Effector CD4-positive, alpha-beta T cell (primary cell): ENCODE measurements at places on chromosomes 16 and 17.

- no peak for DNase-seq
Observed at GRCh38 chr17:16943541-16944333, 28.2 kb downstream of the TNFRSF13B start.

- no peak for DNase-seq
Observed at GRCh38 chr17:46162866-46163265, 30.4 kb downstream of the KANSL1 start.

DNA sequence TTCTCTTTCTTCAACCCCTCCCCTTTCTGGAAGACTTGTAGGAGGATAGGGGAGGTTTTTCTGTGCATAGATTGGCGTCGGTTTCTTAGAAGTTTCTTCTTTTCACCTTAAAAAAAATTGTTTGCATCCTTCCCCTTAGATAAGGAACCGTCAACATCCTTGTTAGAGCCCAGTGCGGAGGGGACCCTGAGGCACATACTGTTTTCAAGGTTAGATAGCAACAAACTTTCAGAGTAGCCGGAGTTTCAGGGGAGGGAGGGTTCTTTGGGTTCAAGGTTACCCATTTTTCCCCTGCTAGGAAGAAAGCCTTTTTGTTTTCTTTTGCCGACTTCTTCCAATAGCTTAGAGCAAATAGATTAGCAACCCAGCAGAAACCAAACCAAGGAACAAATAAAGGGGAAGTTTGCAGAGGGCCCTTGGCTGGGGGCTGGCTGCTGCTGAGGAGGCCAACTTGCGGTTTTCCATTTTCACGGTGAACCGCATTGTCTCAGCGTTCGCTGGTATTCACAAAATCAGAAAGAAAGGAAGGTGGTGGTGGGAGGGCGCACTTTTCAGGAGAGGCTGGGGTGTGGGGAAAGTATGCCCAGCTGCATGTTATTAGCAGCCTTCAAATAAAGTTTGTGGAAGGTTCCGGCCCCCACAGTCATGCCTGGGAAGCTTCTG lies 28.8 kb downstream of the MSI2 start:
- DNase-seq: no peak

DNA sequence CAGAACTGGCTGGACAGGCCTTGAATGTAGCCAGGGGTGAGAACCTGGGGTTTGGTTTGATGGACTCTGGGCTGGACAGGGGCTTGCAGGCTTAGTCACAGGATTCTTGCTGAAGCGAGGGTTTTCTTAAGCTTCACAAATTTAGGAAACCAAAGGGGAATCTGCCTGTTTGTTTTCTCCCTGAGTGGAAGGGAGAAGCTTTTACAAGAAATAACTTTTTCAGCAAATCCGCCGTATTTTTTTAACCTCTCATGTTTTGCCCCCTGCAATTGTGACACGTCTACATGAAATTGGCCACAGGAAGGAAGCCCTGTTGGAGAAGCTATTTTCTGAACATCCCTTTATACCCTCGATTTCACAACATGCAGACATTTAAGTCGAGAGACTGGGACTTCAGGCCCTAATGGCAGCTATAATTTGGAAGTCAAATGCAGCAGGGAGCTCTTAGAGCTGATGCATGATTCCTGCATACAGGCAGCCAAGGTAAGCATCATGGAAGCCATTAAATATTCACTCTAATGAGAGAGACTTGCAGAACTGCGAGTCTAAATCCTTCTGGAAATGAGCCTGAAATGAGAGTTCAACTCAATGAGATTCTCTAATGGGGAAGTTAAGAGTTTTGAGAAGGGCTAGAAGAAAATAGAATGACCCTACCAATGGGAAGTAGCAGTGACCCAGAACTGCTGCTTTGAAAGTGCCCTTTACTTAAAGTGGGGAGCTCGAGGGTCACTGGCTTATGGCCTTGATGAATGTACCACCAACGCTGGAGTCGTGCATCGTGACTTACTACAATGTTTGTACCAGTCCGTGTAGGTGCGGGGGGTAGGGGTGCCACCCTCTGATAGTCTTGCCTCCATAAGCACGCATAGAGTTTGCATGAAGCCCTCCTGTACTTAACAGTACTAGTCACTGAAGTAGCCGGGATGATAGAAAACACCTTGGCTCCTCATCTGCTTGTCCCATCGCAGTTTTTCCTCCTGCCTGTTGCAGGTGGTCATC lies 45.1 kb upstream of the IRF8 start:
- DNase-seq: no peak

GRCh38 chr16:18975109-18975508 lies 8.6 kb upstream of the TMC7 start:
- no peak for DNase-seq

DNA sequence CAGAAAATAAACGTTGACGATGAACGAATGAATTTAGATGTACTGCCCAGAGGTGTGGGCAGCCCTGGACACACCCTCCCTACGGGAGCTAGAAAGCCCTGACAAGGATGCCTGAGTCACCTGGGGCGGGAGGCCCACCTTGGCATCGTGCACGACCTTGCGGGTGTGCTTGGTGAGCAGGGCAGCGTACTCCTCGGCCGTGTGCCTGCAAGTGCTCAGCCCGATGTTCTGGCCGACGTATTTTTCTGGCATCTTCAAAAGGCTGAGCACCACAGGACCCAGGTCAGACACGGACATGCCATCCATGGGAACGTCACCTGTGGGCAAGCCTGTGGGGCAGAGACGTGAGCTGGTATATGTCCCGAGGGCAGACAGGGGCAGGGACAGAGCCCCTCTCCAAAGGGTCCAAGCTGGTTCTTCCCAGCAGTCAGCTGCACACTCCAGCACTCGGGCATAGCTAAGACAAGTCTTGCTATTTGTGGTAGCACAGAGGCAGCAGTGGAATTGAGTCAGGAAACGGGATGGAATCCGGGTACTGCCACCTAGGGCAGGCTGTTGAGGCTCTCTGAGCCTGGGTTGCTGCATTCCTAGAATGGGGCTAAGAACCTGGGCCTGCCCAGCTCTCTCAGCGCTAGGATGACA lies 10.8 kb downstream of the NMRAL1 start:
- DNase-seq: no peak

- peak; percentile 75 for DNase-seq
Observed at GRCh38 chr17:77086433-77087010, 54.2 kb upstream of the SEC14L1 start.

- DNase-seq: no peak
Observed at GRCh38 chr16:86505899-86506864, 4.1 kb upstream of the FOXF1 start.

GRCh38 chr17:66755101-66755943 lies 79.6 kb upstream of the CACNG5 start:
- DNase-seq: no peak

GRCh38 chr17:59683283-59683682 lies 23.9 kb downstream of the PTRH2 start:
- DNase-seq: no peak

- no peak for DNase-seq
Observed at GRCh38 chr17:81722184-81723120, 10.4 kb downstream of the SLC25A10 start.

GRCh38 chr17:35801583-35802224 lies 6.3 kb upstream of the MMP28 start:
- DNase-seq: no peak

DNA sequence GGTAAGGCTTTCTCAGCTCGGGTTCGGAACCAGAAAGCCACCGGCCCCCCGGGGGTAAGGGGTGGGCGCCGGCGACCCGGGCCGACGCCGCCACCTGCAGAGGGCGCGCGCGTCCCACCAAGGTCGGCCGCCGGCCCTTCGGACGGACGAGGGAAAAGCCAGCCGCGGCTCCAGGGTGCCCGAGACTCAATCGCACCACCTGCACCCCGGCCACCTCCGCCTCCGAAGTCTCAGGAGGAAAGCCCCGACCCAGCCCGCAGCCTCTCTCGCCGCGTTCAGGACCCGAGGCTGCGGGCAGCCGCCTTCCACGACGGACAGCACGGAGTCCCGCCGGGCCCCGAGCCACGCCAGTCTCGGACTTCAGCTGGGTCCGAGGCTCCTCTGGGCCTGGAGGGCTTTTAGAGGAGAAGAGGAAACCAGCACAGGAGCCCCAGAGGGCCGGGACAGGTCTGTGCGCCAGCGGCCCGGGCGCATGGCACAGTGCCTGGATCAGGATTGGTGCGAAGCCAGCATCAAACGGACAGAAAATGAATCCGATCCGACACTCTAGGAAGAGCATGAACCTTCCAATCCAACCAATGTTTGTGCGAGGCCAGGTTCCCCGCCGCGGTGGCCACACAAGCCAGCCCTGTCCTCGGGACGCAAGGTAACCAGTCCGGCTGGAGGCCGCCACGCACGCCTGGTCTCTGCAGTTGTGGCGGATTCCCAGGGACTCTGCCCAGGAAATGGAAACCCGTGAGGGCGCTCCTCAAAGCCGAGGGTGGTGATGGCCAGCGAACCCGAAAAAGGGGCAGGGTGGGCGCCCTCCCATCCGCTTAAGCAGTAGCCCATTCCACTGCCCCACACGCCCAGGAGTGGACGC lies 6.7 kb downstream of the CBX8 start:
- no peak for DNase-seq

DNA sequence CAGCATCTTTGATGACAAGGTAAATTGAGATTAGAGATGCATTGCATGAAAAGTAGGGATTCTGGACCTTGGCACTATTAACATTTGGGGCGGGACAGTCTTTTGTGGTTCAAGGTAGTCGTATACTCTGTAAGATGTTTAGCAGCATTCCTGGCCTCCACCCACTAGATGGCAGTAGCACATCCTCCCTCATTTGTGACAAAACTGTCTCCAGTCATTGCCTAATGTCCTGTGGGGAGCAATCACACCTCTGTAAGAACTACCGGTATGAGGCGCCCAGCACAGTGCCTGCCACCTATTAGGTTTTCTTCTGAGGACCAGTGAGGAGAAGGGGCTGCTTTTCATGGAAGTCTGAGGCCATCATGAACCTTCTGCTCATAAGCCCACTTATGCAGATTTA lies 180.8 kb downstream of the RBFOX1 start:
- no peak for DNase-seq

- no peak for DNase-seq
Observed at GRCh38 chr17:81517339-81518112, 4.9 kb upstream of the ACTG1 start.

DNA sequence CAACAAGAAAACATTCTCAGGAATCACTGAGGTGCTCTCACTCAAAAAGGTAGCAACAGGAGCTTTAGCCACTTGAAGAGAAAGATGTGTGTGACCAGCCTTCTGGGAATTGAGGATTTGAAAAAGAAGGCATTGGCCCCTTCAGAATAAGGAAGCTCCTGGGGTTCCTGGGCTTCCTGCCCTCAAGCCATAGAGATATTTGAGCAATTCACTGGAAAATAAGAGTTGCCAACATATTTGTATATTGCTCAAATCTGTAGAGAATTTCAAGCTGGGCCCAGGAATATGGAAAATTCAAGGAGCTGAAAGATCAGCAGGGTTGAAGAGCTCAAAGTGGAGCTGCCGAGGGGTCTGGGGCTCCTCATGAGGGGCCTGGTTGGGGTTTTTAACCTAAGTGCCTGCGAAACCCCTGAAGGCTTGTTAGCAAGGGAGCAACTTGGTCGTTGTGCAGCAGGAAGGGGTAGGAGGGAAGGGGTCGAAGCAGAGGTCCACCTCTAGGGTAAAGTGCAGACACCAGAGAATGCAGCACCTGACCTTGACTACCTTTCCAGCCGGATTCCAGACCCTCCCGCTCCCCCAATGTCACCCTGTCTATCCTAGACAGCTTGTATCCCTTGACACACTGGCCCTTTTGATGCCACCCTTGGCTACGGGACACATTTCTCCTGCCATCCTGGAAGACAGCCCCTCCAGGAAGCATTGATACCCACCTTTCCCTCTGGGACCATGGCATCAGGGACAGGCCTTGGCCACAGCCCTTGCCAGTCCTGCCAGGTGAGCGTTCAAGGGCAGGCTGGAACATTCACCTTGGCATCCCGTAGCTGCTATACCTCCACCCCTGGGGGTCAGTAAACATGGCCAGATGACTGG lies 67.6 kb upstream of the SREBF1 start:
- DNase-seq: no peak

GRCh38 chr17:7440834-7441195 lies 1.5 kb downstream of the FGF11 start:
- DNase-seq: no peak

DNA sequence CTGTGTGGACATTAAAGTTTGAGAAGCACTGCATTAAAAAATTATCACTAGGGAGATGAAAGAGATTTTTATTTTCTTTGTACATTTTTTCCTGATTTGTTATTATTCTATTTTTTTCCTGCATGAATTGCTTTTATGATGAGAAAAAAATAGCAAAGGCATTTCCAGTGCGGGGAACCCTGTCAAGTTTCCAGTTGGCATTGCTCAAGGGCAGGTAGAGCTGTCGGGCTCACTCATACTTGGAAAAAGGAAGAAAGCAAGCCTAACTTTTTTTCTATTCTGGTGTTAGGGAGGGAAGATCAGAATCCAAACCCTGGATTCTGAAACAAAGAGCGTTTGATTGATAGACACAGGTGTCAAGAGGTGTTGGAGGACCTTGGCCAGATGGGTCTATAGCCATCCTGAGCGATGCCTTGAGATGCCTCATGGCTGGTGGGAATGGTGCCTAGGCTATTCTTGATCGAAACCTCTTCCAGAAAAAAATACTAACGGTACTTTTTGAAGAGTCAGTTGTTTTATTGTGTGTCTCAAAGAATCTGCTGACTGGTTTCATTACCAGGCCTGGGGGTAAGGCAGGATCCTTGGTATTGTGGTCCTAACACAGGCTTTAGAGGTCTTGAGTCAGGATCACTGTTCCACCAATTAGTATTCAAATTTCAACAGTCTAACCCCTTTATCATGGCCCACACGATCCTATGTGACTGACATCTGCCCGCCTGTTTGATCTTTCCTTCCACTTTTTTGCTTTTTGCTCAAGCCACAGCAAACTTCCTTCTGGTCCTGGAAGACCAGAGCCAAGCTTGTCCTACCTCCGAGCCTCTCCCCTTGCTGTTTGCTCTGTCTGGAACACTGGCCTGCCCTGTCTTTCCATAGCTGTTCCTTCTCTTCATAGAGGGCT lies 20.1 kb downstream of the SNX29 start:
- DNase-seq: no peak

- peak; percentile 70 for DNase-seq
Observed at GRCh38 chr17:19447085-19447583, 36.1 kb downstream of the RNF112 start.

DNA sequence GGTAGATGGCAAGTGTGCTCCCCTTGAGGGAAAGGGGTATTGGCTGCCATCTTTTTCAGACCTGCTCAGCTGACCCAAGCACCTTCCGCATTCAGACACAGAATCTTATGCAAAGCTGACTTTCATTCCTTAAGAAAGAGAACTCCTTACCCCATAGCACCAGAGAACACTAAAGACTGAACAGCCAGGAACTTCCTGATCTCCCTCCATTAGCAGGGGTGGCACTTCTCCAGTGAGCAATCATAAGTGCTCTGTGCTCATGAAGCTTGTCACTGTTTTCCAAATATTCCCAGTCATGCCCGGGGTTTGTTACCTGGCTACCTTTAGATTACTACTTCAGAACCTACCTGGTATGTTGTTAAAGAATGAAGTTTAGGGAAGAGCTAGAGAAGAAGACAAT lies 11.9 kb downstream of the HSD17B2 start:
- no peak for DNase-seq

DNA sequence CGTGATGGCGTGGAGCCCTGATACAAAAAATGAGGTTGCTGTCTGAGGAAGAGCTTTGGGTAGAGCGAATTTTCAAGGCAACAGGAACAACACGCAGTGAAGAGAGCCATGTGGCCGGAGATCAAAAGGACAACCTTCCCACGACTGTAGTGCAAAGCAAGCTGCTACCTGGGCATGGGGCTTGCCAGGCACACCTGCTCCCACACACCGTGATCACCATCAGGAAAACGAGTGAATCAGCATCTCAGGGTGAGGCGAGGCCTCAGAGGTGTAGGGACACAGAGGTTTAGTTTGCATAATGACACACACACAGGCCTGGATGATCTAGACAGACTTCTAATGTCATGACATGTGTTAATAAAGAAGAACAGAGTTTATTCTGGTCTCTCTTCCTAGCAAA lies 65.7 kb downstream of the PARN start:
- DNase-seq: no peak

GRCh38 chr17:21191698-21192097 lies 22.3 kb downstream of the TMEM11 start:
- DNase-seq: no peak
